ENCODE measurements at places on chromosomes 2 and 18. TPM values are rescaled to one million over a fixed set of nuclear protein-coding genes. Genes with fewer than 3 reads are reported as not detected.

DSEL gene
- 0.47 TPM for total RNA-seq

DNA sequence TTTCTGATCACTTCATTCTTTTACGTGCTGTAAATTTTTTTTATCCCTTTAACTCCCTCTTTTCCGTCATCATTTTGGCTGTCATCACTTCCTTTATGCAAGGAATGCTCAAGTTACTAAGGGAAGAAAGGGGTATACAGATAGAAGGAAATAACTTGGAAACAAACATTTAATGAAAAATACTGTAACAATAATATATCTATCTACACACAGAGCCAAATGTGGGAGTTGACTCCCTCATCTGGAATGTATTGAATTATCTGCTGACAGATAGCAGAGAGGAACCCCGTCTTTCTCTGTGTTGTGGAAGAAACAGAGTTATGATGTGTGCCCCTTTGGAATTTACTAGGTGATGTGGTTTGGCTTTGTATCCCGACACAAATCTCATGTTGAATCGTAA, 182.5 kb upstream of the NXPH2 start:
- H3K27me3 ChIP-seq, result no peaks in the 10 kb centered on the region
- H3K4me3 ChIP-seq, result no peak overlapping the region
- no peak overlapping the region for H3K27ac ChIP-seq
- H3K36me3 ChIP-seq, result no peaks in the 10 kb centered on the region
- no peaks in the 10 kb centered on the region for H3K4me1 ChIP-seq

DNA sequence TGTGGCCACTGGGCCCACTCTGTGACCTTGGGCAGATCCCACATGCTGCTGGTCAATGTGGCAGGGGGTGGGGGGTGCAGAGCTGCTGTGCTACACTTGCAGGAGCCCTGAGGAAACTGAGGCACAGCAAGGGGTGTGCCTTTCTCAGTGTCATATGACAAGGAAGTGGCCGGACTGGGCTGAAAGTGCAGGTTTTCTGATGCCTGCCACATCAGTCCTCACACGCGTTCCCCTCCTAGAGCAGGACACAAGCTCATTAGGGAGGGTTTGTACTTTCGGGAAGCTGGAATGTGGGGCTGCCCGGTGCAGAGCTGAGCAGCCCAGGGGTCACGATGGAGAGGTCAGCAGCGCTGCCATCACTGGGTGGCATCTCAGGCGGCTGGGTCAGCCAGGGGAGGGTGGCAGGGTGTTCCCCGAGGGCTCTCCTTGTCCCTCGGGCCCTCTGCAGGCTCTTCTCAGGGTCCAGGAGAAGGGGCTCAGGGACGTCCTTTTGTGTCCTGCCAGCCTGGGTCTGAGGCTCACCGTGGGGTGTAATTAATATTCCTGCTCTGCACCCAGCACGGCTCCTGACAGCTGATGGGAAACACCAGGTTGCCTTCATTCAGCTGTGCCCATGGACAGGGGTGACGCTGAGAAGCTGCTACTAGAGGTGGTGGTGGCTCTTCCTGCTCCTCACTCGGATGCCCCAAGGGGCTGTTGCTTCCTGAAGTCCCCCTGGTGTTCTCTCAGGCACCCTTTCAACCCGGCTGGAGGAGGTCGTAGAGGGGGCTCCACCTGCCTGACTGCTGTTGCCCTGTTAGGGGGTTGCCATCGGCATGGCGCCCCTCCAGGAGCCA, 62.1 kb upstream of the HDAC4 start:
- no peaks in the 10 kb centered on the region for H3K4me1 ChIP-seq
- H3K27me3 ChIP-seq, result no peaks in the 10 kb centered on the region
- no peak overlapping the region for H3K4me3 ChIP-seq
- no peak for DNase-seq

- peaks cover 1% of the 10 kb centered on the region for H3K27me3 ChIP-seq
- no peak overlapping the region for H3K27ac ChIP-seq
- no peak for DNase-seq
Observed at GRCh38 chr2:29753671-29754444, 167.5 kb downstream of the ALK start.

DNA sequence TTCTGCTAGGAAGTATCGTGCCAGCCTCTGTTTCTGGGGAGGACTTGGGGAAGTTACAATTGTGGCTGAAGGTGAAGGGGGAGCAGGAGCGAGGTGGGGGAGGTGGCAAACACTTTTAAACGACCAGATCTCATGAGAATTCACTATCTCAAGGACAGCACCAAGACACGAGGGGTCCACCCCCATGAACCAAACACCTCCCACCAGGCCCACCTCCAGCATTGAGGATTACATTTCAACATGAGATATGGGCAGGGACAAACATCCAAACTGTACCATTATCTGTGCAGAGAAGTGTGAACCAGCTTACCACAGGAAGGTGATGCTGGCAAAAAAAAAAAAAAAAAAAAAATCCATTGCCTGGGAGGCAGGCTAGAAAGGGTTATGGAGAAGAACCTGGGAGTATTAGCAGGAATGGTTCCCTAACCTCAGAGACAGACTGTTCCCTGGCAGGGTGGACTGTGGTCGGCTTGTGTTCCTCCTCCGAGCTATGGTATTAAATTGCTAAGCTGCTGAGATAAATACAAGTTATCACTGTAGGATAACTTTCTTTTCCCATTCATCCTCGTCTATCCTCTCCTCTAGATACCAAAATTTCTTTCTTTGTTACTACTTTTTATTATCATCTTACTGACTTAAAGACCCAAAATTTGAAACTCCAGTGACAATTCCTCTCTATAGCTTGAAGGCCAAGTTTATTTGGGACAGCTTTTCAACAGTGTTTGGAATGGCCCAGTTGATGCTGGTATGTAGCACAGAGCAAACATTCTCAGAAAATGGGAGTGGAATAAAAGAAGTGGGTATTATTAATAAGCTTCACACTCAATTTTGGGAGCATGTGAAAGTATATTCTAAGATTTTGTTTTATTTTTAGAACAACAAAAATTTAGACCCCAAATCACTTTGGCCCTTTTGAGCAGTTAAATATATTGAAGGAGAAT, 73.7 kb upstream of the MAP3K20 start:
- no peak overlapping the region for H3K4me3 ChIP-seq
- H3K27ac ChIP-seq, result no peak overlapping the region
- no peaks in the 10 kb centered on the region for H3K36me3 ChIP-seq
- H3K4me1 ChIP-seq, result no peaks in the 10 kb centered on the region

GRCh38 chr2:233178994-233179847, 72.3 kb upstream of the ATG16L1 start:
- DNase-seq, result no peak
- no peaks in the 10 kb centered on the region for H3K27me3 ChIP-seq
- H3K36me3 ChIP-seq, result peaks cover 47% of the 10 kb centered on the region
- peak overlapping the region; percentile 27 for H3K27ac ChIP-seq
- H3K4me3 ChIP-seq, result no peak overlapping the region
